PC-3 (cell line): ENCODE measurements at places on chromosomes 7 and 10. TPM values are rescaled to one million over a fixed set of nuclear protein-coding genes. Genes with fewer than 3 reads are reported as not detected.

Gene PNLIPRP3
- not detected in 2 replicates for total RNA-seq

Gene MLXIPL
- 4.7 and 6.9 TPM in 2 replicates for total RNA-seq

Gene OR2A1
- total RNA-seq: 0.40 TPM in 1 of 2 replicates, not detected in the other

Gene SLC25A40
- total RNA-seq: 4.5 and 5.2 TPM in 2 replicates

Gene TCF7L2
- total RNA-seq: 14.3 and 16.1 TPM in 2 replicates

Gene SPDYE9
- total RNA-seq: not detected in 2 replicates

Gene IL2RA
- not detected in 2 replicates for total RNA-seq

Gene SPDYE11
- not detected in 2 replicates for total RNA-seq

Gene GHITM
- total RNA-seq: 187 and 211 TPM in 2 replicates

Gene CCDC172
- total RNA-seq: not detected in 2 replicates

Gene NRP1
- total RNA-seq: 482 and 555 TPM in 2 replicates
